Retinal pigment epithelial cell (primary cell): ENCODE measurements at places on chromosomes 7 and 10.

DNA sequence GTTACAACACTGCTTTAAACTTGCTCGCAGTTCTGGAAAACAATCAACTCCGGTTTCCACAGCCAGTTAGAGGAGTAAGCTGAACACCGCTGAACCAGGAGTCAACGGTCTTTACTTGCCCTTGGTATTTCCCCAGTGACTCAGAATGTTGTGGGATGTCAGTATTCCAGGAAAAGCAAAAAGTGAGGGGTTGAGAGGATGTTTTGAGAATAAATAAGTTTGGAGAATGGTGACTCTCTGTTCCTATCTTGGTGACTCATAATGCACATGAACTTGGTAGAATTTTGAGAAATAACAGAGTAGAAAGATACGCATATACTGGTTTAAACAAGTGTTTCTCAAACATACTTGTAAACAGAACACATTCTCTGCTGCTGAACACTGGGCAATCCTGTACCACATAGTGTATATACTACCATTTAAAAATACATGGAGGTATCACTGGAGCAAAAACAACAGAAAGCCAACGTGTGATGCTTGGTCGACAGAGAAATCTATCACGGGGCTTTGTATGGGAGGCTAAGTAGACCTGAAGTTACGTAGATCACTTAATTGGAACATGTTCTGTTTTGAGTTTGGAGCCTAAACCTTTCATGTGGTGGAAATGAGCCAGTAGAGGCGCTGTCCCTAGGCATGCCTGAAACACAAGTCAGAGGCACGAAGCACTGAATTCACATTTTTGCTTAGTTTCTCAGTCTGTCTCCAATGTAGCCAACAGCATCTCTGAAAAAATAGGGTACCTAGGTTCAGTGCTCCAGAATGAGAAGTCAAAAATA, 534.3 kb downstream of the PARD3 start:
- DNase-seq: peak; percentile 65

DNA sequence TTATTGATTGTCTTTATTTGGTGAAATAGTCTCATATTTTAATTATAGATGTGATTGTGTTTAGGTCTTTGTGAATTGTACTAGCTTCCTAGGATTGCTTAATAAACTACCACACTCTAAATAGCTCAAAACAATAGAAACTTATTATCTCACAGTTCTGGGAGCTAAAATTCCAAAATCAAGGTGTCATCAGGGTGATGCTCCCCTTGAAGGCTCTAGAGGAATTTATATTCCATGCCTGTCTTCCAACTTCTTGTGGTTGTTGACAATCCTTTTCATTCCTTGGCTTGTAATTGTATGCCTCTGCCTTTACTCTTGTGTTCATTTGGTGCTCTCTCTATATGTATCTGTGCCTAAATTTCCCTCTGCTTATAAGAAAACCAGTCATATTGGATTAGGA, 155.3 kb upstream of the AKR1E2 start:
- no peak for DNase-seq

GRCh38 chr10:34405611-34406462, 409.3 kb downstream of the PARD3 start:
- no peak for DNase-seq

DNA sequence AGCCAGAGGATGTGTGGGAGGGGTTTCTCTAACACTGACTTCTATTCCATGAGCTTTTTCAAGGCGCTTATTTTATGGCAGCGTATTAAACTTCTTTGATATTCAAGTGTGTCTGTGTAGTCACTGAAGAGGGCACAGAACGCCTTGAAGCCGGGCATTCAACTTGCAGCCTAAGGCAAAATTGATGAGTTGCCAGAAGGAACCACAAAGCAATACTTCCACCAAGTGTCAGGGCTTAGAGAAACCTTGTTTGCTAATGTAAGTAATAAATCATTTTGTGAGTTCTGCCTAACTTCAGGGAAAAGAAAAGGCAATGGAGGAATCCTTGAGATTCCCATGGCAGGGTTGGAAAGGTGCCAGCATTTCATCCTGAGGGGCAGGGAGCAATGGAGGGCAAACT, 163.8 kb downstream of the LCOR start:
- DNase-seq: no peak

DNA sequence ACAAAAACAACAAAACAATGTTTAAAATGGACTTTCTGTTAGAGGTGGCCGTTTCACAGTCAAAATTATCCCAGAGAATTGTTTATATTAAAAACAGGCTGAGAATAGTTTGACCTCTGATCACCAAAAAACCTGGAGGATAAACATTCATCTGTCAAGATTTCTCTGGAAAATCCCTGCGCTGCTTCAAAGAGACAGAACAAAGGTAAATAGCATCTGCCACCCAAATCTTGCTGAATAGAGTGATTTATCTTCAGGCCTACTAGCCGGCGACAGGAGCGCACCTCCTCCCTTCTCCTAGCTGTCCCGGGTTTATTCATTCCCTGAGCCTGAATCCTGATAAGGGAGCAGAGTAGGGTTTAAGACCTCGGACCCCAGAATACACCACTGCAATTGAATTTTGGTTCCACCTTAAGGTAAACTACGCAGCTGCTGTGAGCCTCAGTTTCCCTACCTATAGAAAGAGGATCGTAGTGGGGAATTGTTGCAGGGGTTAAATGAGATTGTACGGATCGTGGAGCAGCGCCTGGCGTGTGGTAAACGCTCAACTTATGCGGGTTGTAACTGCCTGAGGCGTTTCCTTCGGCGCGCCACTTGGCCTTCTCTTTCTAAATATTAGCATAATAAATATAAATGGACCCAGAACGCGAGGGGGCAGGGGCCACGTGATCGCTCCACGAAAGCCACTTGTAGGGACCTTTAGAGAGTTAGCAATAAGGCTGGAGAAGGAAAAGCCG, 498 bp upstream of the ST7 start:
- DNase-seq: peak; percentile 7

DNA sequence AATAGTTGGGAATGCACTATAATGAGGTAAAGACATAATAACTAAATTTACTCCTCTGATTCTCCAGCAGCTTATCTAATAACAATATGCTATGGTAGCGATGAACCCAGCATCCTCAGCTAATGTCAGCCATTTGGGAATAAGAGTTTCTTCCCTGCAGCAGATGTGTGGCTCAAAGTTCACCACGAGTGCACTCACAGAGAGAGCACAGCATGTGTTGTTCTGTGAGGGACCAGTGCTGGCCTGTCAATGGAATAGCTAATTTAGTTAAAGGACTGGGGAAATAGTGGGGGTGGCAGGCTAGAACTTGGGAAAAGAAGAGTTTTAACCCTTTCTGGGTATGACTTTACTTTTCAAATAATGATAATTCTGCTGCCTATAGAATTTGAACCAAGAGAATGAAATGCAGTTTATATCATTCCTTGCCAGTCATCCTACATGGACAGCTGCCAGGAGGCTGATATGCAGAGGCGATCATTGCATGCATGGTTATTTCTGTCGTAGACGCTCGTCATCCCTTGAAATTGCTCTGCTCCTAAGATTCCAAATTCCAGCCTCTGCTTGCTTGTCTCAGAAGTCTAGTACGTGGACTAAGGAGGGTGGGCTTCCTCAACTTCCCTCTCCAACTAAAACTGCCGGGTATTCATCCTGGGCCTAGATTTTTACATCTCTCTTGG, 355.6 kb downstream of the RNLS start:
- peak; percentile 13 for DNase-seq

DNA sequence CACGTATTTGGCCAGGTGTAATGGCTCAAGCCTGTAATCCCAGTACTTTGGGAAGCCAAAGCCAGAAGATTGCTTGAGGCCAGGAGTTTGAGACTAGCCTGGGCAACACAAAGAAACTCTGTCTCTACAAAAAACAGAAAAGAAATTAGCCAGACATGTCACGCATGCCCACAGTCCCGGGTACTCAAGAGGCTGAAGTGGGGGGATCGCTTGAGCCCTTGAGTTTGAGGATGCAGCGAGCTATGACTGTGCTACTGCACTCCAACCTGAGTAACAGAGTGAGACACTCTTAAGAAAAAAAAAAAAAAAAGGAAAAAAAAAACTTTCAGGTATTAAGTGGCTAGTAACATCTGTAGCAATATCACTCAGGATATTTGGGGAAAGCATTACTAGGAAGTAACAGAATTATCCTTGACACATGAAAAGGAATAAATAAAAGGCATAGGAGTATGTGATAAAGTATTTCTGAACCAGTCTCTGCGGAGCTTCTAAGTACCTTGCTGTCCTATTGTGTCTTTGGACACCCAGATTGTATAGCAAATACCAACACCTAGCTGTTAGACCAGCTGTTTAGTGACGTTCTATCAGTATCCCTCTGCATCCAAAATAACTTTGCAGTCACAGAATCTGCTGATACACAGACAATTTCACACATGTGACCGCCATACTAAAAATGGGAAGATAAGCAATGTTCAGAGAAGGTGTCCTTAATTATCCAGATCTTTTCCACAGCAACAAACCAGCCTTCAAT, 74.4 kb downstream of the CYTH3 start:
- no peak for DNase-seq

GRCh38 chr10:24952707-24953645, 570 bp upstream of the PRTFDC1 start:
- DNase-seq: no peak

- DNase-seq: no peak
Measured at GRCh38 chr7:35267411-35267810, 13.5 kb upstream of the TBX20 start.

GRCh38 chr7:43942997-43943396, 16.8 kb downstream of the UBE2D4 start:
- DNase-seq: no peak

- no peak for DNase-seq
Measured at GRCh38 chr10:70981936-70982335, 93.6 kb upstream of the PCBD1 start.

DNA sequence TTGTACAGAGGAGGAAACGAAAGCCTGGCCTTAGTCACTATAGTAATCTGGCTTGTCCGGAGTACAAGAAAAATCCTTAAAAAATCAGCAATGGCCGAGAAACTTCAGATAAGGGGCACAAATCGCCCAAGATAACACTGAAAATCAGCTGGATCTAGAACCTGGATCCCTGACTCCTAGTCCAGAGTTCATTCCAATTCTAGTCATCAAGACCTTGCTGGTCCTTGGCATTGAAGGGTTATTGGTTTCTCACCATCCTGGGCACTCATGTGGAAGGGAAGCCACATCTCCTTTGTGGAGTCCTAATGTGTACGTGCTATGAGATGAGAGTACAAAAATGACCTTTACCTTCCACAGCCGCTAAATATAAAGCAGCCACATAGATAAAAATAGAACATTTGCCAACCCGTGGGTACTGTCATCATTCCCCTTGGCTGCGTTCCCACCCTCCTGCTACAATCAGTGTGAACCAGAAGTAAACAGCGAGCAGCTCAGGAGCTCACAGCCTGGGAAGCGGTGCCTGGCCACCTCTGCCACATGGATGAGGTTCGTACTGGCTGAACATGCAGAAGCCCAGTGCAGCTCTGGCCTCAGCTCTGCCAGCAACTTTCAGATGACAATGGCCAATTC, 116.0 kb upstream of the PDLIM1 start:
- DNase-seq: no peak

GRCh38 chr7:116173051-116174028, 37.0 kb upstream of the TES start:
- no peak for DNase-seq

GRCh38 chr10:117362313-117362712, 12.9 kb downstream of the PDZD8 start:
- peak; percentile 83 for DNase-seq

DNA sequence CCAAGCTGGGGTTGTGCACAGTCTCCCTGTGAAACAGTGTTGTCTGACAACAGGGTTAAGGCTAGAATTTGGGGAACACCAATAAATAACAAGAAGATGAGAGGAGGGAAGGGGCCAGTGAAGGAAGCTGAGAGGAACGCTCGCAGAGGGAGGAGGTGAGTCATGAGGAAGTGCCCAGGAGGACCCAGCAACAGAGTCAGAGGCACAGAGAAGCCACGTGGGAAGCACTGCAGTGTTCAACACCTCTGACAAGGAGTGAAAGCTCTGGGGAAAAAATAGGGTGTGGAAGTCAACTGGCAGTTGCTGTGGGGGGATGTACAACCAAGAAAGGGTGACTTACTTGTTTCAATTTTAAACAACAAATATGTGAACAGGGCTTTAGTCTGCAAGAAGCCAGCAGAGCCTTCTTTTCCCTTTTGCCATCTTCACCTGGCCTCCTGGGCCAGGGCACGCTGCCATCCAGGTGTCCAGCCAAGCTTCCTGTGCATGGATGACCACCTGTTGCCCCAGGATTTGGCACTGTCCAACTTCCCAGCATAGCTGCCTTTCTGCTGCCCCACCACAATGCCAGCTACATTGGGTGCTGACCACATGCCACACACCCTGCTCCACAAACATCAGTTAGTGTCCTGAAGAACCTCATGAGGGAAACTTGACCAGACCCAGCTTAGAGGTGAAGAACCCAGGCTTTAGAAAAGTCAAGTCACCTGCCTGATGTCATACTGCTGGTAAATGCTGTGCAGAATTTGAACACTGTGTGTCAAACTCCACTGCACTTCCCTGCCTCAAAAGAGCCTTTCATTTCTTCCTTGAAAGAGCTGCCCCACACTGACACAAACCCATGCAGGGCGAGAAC, 69.6 kb downstream of the ATXN7L1 start:
- DNase-seq: peak; percentile 33

- DNase-seq: no peak
Measured at GRCh38 chr10:71550628-71551027, 153.9 kb downstream of the CDH23 start.

DNA sequence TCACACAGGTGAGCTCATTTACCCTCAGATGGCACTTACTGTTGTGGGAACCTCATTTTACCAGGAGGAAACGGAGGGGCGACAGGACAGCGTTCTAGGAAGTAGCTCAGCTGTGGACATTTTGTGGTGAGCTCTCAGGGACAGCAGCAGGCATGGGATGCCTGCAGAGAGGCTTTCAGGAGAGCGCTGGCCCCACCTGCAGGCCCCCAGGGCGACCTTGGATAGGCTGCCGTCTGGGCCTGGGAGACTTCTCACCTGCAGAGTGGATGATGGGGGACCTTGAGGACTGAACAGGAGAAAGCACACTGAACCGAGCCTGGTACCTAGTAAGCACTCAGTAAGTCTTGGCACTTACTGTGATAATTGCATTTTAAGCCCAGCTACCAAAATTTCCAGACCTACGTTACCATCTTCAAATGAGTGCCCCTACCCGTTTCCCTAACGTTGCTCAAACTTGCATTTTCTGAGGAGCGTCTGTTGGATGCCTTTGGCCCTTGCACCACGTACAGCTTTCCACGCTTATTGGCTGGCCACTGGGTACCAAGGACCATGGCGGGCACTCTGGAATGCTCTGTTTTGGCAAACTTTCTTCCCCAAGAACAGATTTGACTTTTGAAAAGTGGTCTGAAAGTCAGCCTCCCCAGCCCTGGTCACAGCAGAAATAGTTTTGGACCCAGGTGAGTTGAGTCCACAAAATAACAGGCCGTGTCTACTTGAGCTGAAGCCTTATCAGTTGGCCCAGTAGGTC, 223.4 kb downstream of the EBF3 start:
- no peak for DNase-seq

GRCh38 chr7:27972276-27972675, 208.3 kb downstream of the JAZF1 start:
- DNase-seq: no peak

- no peak for DNase-seq
Measured at GRCh38 chr10:84469470-84469869, 141.1 kb downstream of the CCSER2 start.

GRCh38 chr7:106664343-106664742, 3.4 kb upstream of the CCDC71L start:
- no peak for DNase-seq
